Panc1 (cell line): ENCODE measurements at places on chromosomes 6 and 20.
A peak's percentile ranks its signal among the peaks of the same experiment; 100 is the strongest.

GRCh38 chr6:73452107-73452461, at the start of gene CGAS:
Gene CGAS, minus strand, starts transcription at chr6:73452297. Its CDS starts 116 bp downstream, at chr6:73452181.
- DNase-seq = peak; percentile 46

DNA sequence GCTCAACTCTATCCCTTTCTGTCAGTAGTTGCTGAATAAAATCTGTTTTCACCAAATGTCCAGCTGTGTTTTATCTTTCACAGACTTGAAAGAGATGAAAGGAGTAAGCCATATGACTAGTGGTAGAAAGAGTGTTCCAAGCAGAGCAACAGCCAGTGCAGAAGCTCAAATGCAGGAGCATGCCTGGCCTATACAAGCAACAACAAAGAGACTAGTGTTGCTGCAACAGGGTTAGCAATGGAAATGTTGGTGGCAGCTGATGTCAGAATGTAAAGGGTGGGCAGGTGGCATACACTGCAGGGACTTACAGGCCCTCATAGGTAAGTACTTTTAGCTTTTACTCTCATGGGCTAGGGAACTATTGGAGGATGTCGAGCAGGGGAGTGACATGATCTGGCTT, 5.2 kb upstream of the HINT3 start:
- no peak for DNase-seq

DNA sequence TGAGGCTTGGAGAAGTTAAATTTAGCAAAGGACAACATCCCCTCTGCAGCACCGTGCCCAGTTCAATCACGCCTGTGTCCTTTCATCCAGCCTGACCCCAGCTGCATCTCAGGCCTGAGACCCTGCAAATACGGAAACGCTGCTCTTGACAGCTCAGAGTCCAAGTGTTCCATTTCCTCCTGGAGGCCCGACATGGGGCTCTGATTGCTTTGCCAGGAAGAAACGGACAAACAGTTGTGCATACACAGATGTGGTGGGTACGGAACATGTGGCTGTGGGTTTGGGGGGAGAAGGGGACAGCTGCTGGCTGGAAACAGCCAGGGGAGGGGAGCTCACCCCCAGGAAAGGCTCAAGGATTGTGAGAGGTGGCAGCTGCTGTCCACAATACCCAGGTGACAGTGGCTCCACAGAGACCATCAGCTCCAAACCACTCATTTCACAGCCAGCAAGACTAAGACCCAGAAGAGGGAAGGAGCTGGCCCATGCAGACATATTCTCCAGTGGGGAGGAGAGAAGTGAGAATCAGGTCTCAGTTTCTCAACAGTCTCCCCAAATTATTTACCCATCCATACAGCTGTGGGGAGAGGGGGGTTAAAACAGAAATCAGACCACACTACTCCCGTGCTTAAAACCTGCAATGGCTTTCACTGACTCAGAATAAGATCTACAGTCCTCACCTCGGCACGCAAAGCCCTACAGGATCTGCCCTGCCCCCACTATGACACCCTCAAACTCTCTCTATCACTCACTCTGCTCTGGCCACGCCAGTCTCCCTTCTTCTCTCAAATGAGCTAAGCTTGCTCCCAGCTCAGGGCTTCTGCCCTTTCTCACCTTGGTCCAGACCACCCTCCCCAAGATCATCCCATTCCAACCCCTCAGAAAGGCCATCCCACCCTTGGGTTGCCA, 89.1 kb downstream of the PREX1 start:
- DNase-seq = no peak

- DNase-seq = no peak
Observed at GRCh38 chr6:89205819-89206218, 11.3 kb downstream of the GABRR1 start.

GRCh38 chr6:38498085-38498484, 141.6 kb downstream of the BTBD9 start:
- DNase-seq = no peak

DNA sequence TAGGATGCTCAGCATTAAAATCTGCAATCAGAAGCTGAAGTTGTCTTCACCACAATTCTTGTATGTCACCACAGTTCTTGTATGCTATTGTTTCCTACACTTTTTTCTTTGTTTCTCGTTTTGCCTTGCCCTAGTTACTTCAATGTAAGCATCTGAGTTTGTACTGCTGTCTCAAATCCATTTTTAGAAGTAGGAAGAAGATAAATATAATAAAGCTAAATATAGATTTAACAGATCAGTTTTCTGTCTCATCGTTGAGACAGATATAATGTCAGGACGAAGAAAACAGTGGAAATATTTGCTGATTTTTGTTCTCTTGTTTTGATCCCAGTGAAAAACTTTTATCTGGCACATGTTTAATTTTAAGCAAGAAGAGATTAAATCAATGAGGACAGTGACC, 318.0 kb downstream of the QKI start:
- DNase-seq = no peak
